Panc1 (cell line): ENCODE measurements at places on chromosomes 5 and 9.

DNA sequence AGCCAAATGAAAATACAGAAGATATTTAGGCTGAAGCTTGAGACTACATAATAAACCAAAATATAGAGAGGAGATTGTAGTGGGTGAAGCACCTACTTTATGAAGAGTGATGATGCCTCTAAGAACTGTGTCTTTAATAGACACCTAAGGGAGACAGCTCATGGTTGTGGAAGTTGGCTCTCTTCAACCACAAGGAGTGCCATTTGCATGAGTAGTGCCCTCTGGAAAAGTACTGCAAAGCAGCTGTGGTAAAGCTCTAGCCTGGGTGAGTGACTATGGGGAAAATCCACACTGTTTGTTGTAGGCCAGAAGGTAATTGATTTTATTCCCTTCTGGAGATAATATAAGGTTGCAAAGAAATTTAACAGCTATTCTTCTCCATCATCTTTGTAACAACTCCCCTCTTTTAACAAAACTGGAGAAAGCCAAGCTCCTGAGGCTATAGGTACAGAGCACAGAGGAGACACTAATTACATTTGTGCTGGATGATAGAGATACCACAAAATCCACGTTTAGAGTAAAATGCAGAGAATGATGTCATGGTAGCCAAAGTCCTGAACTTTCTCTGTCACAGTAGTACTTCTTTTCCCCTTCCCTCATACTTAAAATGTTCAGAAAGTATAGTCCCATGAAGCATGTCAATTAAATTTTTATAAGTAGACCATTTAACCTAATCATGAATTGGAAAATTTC is 122.8 kb downstream of the STARD4 start:
- DNase-seq = no peak

DNA sequence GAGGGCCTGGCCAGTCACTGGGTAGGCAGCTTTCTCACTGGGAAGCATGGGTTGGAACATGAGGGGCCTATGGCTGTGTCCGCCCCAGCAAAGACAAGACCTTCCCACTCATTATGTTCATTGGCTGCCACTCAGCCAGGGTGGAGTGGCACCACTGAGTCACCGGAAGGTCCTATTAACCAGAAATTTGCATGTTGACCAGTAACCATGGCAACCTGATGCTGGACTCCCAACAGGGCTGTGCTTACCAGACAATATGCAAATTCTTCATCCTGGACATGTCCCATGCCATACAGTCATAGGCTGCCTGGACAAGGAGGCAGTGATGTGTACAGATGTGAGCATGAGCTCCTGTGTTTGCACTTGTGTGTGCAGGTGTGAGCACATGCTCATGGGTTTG is 66.7 kb downstream of the PSD2 start:
- DNase-seq = no peak

- no peak for DNase-seq
Observed at GRCh38 chr9:96599298-96599697, 20.3 kb downstream of the CDC14B start.

- no peak for DNase-seq
Observed at GRCh38 chr9:89923961-89924504, 319.2 kb downstream of the GADD45G start.

DNA sequence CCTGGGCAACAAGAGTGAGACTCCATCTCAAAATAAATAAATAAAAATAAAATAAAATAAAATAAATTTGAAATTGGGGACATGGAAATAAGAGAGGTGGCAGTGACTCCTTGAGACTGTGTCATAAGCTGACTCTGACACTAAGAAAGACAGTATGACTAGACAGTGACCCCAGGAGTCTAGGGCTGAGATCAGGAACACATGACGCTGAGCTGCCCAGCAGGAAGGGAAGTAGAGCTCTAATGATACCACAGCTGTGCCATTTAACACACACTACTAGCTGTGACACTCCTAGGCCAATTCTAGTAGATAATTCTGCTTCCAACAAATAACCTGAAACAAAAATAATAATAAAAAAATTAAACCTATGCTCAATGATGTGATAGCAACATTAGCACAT is 293.0 kb downstream of the SEC61B start:
- no peak for DNase-seq

GRCh38 chr5:43432486-43433375 is 20.5 kb upstream of the CCL28 start:
- DNase-seq = no peak

GRCh38 chr5:1090538-1090937 is 21.3 kb downstream of the SLC12A7 start:
- no peak for DNase-seq

DNA sequence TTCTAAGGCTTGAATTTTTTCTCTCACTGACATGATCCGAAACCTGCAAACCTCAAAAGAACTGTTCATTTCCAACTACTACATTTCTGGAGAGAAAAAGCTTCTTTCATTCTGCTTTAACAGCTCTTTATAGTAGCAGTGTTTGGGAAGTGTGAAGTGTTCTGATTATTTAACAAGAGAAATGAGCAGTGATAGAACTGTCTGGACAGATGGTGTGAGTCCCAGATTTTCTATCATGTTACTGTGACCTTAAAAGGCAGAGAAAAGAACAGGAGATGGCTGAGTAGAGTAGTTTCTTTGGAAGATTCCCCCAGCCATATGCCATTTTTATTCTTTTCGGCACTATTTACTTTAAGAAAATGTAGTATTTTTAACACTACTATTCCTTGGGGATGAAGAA is 41.3 kb upstream of the TAL2 start:
- no peak for DNase-seq

DNA sequence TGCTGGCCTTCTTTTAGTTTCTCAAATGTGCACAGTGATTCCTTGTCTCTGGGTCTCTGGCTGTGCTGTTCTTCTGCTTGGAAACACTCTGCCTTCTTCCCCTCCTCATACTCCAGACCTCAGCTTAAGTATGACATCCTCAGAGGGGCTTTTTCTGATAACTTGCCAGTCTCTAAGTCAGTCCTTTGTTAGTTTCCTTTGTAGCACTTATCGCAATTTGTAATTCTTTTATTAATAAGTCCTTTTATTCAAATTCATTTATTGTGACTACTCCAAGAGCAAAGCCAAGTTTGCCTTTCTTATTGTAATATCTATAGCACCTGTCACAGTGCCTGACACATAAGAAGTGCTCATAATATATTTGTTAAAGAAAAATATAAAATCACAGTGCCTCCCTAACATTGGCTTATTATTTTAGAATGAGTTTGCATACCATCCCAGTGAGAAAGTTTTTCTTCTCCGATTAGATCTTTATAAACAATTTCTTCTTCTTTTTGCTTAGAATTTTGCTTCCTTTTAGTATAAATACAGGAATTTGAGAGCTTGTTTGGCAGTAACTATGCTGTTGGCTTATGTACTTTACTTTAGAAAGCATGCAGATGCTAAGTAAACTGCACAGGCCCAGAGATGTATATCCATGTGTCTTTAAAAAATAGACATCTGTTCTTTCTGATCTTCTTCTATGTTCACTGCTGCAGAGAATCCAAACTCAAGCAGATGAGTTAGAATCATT is 198.0 kb downstream of the GAS1 start:
- no peak for DNase-seq

GRCh38 chr9:128470560-128470959 is 14.8 kb downstream of the ODF2 start:
- DNase-seq = no peak

DNA sequence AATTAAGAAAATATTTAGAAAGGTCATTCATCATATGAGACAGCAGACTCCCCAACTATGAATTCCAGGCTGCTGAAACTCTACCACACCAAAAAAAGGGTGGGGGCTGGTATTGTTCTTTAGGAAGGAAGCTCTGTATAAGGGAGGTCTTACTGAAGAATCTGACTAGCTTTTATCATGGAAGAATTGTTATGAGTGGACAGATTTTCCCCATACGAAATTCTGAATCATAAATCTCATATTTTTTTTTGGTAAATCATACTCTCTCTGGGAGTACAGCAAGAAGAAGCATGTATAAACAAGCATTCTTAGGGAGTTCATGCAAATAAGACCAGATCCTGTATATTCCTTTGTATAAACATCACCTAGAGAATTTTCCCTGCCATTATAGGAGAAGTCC is 220.0 kb downstream of the SLC12A2 start:
- DNase-seq = no peak

DNA sequence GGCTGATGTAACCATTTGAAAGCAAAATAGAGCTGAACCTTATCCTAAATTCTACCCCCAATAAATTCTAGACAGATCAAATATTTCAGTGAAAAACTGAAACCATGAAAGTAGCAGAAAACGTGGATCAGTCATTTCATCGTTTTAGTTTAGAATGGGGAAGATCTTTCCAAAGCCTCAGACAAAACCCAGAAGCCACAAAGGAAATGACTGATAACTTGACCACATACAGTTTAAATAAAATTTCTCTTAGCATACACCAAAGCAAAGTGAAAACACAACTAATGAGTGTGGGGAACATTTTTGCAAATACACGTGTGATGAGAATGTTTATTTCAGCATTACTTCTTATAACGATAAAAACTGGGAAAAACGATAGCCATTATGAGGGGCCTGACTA is 284.8 kb downstream of the ADGRV1 start:
- no peak for DNase-seq

DNA sequence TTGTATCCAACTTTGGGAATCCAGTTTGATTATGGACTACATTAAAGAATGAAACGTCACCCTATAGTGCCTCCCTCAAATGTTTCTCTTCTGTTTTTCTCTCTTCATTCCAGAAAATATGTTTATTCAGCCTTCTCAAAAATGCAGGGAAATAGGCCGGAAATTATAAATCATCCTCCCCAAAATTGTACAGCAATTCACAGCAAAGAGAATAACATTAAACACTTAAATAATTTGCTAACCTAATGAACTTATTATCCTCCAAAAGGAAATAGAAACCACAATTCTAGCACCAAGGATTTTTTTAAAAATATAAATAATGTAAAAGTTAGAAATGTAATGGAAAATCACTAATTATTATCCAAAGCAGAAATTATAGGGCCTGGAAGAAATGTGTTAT is 115.9 kb upstream of the CCNG1 start:
- no peak for DNase-seq

- DNase-seq = no peak
Observed at GRCh38 chr5:133825631-133826289, 142.7 kb downstream of the C5orf15 start.

- DNase-seq = no peak
Observed at GRCh38 chr9:100057624-100058023, 41.2 kb downstream of the ERP44 start.

DNA sequence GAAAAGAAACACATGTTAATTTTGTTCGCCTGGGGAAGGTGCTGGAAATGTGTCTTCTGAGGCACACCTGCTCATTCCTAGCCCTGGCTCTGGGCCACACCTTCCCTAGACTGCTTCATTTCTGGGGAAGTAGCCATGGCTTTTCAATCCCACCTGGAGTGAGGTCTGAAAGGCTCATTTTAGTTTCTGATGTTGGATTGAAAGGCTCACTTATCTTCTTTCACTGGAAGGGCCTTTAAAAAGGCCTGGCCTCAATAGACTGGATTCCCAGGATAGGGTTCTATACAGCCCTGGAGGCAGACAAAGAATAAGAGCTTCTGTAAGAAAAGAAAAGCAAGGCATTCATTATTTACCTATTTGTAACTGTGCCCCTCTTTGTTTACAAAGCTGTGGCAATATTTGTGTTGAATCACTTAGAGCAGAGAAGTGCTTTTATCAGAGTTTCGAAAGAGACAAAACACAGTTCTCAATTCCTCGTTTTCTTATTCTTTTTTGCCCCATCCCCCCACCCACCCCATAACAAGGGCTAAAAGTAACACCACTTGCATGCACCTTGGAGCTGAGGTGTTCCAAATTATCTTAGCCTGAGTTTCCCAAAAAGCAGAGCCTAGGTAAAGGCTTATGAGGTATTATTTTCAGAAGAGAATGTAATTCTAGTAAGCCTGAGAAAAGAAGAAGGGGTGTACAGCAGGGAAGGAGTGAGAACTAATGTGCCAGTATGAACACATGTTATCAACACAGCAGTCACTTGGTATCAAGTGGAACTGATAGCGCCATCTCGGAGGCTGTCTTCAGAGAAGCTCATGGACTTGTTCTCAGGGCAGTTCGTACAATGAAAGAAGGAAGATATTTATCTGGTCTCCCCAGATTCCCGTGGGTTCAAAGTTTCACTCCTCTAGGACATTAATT is 413.1 kb downstream of the KCTD16 start:
- DNase-seq = no peak

- DNase-seq = no peak
Observed at GRCh38 chr5:52255308-52255707, 532.4 kb upstream of the ITGA1 start.
